ENCODE measurements at places on chromosomes 6 and 20. TPM values are rescaled to one million over a fixed set of nuclear protein-coding genes. Genes with fewer than 3 reads are reported as not detected.

The DEFB124 gene
- not detected for polyA plus RNA-seq

The C6orf141 gene
- not detected for polyA plus RNA-seq

The SNAI1 gene
- 0.63 TPM for polyA plus RNA-seq

The ZNF451 gene
- polyA plus RNA-seq: 22.3 TPM

The ARFGEF3 gene
- not detected for polyA plus RNA-seq

The NOL4L gene
- 7.3 TPM for polyA plus RNA-seq

The BNIP5 gene
- polyA plus RNA-seq: not detected

The OR2J3 gene
- polyA plus RNA-seq: not detected

The PRR18 gene
- not detected for polyA plus RNA-seq

The LY6G6C gene
- not detected for polyA plus RNA-seq

The OPRL1 gene
- 3.7 TPM for polyA plus RNA-seq

The FLRT3 gene
- polyA plus RNA-seq: not detected

The HAO1 gene
- not detected for polyA plus RNA-seq

The LHFPL5 gene
- not detected for polyA plus RNA-seq

The SLC22A3 gene
- polyA plus RNA-seq: not detected

The HLA-DPA1 gene
- 2,568 TPM for polyA plus RNA-seq

The BPIFB1 gene
- polyA plus RNA-seq: not detected

The CST2 gene
- polyA plus RNA-seq: not detected

The ZNF322 gene
- polyA plus RNA-seq: 9.7 TPM

The CST3 gene
- 5.9 TPM for polyA plus RNA-seq

The E2F1 gene
- polyA plus RNA-seq: 0.43 TPM

The FILIP1 gene
- polyA plus RNA-seq: not detected

The NUS1 gene
- polyA plus RNA-seq: 12.2 TPM

The HLA-DQA1 gene
- polyA plus RNA-seq: 377 TPM

The GPSM3 gene
- 156 TPM for polyA plus RNA-seq

The BCLAF1 gene
- polyA plus RNA-seq: 137 TPM

The MACROD2 gene
- 1.3 TPM for polyA plus RNA-seq

The HLA-DQA2 gene
- polyA plus RNA-seq: 167 TPM
